ENCODE measurements at places on chromosomes 4 and X. TPM values are rescaled to one million over a fixed set of nuclear protein-coding genes. Genes with fewer than 3 reads are reported as not detected.

DNA sequence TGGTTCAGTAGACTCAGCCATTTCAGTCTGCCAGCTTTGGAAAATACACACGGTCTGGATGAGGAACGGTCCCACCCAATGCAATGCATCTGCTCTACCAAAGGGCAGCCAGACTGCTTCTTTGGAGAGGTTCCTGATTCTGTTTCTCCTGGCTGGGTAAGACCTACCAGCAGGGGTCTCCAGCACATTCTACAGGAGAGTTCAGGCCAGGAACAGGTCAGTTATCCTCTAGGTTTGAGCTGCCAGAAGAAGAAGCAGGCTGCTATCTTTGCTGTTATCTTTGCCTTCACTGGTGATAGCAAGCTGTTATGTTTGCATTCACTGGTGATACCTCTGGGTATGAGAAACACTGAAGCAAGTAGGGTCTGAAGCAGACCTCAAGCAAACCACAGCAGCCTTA lies 45.5 kb upstream of the PBDC1 start:
- no peak for DNase-seq

DNA sequence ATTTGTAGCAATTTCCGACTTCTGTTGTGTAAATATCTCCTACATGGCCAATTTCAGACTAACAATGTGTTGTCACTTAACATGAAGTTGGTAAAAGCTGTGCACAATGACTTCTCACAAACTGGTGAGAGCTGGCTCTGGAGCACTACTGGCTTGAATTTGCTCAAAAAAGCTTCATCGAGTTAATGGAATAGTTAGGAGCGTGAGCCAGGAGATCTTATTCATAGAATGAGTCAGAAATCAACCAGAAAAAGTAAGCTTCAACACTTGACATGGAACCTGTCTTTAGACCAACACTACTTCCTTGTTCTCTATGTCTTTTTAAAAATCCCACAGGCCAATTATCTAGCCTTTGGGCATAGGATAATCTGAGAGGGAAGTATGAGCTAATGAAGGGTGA lies 7.9 kb upstream of the CHRDL1 start:
- no peak for DNase-seq

DNA sequence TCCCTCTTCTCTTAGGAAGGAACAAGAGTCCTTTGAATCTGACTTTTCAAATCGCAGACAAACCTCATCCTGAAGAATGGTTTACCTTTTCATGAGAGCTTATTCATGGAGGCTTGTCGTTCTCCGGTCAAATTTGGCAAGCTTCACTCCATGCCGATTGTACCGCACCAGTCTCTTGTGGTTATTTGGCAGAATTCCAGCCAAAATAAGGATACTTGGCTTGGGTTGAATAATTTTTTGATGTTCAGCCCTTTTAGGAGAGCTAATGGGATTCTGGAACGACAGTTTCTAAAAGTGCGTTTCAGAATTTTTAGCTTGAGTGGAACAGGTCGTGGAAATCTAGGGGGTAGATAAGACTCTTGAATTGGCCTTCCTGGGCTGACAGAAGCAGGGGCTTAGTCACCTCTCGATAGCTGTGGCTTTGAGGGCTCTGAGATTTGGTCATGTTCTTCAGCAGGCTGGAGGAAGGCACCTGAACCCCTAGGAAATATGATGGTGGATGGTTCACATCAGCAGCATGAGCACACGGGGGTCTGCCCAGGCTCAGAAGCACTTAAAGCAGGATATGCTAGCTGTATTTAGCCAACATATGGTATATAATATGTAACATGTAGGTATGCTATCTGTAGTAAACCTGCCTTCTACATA lies 1.5 kb downstream of the KLHL2 start:
- no peak for DNase-seq

DNA sequence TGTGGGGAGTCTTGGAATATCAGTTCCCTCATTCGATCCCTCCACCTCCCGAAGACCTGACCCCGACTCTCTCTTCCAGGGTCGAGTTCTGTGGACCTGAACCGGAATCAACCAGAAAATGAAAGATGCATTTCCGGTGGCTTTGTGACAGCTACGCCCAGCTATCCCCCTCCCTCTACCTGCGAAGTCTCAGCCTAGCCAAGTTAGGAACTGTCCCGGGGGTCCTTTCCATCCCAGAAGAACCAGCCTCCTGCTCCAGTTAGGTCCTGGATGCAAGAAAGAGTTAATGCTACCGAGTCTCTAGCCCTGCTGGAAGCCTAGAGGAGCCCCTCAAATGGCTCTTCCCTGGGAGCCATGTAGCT lies 13.4 kb upstream of the ETDC start:
- no peak for DNase-seq

GRCh38 chr4:24006269-24006668 lies 116.4 kb upstream of the PPARGC1A start:
- DNase-seq: no peak

DNA sequence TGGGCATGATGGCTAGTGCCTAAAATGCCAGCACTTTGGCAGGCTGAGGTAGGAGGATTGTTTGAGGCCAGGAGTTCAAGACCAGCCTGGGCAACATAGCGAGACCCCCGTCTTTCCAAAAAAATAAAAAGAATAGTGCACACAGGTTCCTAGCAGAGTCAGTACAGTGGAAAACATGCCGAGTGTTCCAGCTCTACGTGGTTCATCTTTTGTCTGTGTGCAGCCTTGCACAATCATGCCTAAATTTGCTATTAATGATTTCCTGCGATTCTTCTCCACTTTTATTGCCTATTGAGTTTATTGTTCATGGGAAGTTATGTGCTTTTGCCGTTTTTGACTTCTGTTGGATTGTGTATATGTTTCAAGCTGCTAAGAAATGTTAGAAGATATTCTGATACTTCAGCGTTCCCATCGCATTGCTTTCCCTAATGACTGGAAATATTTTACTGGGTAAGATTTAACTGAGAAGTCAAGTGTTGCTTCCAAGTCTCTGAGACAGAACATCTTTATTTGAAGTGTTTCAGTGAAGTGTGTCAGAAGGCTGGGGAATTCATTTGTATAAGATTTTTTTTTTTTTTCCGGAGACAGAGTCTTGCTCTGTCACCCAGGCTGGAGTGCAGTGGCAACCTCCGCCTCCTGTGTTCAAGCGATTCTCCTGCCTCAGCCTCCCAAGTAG lies 11.3 kb downstream of the DOCK11 start:
- DNase-seq: no peak

DNA sequence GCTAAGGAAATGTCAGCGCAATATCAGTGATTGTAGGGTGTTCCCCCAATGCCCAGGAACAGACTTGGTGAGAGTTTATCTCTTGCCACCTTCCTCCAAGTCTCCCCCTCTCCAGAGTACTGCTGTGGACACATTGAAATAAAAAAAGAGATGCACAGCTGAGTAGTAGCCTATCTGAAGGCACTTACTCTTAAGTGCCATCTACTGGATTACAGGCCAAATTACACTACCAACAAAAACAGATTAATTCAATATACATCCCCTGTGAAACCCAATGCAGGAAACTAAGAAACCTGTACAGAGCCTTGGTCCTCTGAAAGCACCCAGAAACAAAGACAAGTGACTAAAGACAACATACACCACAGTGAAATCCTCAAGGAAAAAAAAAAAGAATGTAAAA lies 460.3 kb downstream of the ZIC3 start:
- DNase-seq: no peak

- no peak for DNase-seq
These were observed 121.2 kb upstream of the MID1 start for GRCh38 chrX:10741550-10741949.

DNA sequence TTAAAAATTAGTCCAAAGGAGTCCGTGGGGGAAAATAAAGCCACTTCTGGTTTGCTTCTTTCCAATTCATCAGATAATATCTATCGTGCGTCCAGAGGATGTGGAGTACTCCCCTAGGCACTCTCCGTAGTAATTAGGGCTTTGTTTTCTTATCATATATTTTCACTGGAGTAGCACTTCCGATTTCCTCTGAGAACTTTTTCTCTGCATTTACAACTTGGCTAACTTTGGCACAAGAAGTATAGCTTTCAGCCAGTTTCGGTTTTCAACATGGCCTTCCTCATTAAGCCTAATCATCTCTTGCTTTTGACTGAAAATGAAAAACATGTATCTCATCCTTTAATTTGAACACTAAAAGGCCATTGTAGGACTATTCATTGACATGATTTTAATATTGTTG lies 80.5 kb downstream of the CASP3 start:
- no peak for DNase-seq

DNA sequence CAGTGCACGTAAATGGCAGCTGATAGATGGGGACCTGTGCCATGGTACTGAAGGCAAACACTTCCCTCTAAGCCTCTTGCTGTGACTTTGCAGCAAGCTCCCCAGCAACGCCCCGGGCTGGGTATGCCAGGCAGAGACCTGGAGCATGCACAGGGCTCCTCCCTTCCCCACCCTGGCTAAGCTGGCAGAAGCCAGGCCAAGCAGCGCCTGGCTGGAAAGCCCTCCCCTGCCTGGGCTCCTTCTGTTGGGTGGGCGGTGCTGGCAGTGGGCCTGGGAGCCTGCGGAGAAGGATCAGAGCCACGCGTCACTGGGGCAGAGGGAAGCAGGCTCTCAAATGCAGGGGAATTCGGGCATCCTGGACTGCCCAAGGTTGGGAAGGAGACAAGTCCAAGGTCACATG lies 3.6 kb downstream of the ATP2B3 start:
- DNase-seq: no peak

- no peak for DNase-seq
These were observed 206.2 kb downstream of the PRDM5 start for GRCh38 chr4:120716346-120716745.

DNA sequence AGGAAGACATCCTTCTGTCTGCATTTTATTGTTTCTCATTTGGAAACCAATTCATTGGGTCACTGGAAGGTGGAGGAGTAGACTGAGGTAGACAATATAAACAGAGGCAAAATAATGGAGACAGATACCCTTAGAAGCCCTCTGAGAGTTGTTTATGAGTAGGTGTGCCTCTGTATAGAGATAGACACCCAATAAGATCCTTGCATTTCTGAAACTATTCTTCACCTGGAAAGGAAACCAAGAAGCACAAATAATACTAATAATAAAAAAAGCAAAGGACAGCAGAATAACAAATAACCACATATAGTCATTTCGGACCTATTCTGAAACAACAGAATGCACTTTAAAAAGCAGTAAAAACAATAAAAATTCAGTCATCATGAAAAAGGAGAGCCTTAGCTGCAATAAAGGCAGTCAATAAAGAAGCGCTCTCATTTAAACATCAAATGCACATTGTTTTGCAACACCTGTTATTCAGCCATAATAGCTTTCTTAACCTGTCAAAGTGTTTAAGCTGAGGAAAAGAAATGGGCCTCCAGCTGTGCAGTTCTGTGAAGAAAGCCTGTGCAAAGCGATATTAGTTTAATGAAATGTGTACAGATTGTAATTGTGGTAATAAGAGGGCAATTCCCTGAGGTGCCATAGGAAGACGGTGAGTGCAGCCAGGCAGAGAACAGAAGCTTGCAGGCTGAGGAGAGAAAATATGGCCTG lies 904.2 kb downstream of the STPG2 start:
- DNase-seq: no peak

- no peak for DNase-seq
These were observed 106.4 kb downstream of the ABLIM2 start for GRCh38 chr4:8052160-8052691.

DNA sequence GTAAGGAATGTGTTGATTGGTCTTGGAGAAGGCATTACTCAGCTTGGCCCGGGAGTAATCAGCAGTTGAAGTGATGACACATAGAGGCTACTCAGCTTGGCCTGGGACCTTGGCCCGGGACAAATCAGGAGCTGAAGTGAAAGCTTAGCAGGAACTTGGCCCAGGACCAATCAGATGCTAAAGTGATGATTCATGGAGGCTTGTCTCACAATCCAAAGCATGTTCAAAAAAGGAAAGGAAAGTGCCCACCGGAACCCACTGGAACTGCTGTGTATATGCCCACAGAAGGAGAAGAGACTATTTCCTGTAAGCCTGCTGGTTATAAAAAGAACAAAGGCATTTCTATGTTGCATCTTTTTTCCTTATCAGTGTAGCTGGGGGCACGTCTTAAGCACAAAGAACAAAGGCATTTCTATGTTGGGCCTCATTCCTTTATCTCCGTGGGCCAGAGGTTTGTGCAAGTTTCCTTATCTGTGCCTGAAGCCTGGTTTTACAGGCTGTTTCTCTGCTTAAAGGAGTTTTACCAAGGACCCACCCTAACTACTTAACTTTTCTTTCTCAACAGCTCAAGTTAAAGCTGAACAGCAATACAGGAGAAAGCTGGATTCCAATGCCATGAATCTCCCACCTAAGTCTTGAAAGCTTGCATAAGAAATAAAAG lies 1176.7 kb downstream of the NLGN4X start:
- DNase-seq: no peak

- no peak for DNase-seq
These were observed 410.5 kb downstream of the PPP3CA start for GRCh38 chr4:100936661-100937375.

- DNase-seq: no peak
These were observed 29.6 kb upstream of the ERVMER34-1 start for GRCh38 chr4:52780617-52781354.

- DNase-seq: no peak
These were observed 20.7 kb upstream of the ZNF185 start for GRCh38 chrX:152876931-152877840.

DNA sequence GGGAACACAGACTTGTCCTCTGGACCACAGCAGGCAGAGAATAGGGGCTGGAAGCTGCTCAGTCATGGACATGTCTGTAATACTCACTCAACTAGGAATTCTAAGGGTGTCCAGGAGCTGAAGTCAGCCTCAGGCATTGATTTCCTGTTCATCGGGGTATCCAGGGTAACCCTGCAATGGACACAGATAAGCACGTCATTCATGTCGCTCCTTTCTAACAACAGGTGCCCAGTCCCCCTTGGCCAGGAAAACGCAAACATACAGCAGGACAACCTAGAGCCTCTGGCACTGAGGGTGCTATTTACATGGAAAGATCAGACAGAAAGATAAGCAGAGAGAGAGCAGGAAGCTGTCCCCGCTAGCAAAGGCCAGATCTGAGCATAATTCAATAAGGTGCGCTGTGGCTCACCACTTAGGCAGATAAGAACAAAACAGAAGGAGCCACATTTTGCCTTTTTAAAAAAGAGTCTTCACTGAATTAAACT lies 21.3 kb downstream of the QDPR start:
- DNase-seq: no peak

- no peak for DNase-seq
These were observed at the start of gene SHROOM4 for GRCh38 chrX:50813843-50814661. TSS of gene SHROOM4 (minus strand) at chrX:50814194. CDS start at chrX:50814018, 176 bp downstream.

DNA sequence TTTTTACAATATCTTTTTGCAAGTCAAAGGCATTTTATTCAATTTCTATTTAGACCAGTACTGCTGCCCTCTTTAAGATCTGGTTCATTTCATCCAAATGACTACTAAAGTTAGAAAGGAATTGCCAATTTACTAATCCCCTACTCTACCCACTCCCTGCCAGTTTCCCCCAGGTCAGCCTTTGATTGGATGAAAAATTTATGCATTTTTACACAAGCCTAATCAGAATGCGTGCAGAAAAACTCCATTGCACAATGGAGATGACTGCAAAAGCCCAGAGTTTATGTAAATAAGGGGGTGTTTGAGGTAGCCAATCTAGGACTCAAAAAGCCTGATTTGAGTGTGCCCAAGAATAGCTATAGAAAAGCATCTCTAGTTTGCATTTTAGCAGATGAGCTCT lies 310.6 kb downstream of the PABPC4L start:
- DNase-seq: no peak

Gene DDX53
- total RNA-seq: not detected

Gene RAB40AL
- total RNA-seq: 0.44 TPM

Gene AMELX
- not detected for total RNA-seq

Gene NDST3
- not detected for total RNA-seq

Gene PDCL2
- total RNA-seq: not detected

Gene MAOB
- total RNA-seq: not detected

Gene TMPRSS11B
- not detected for total RNA-seq

Gene MEPE
- total RNA-seq: not detected

Gene GDPD2
- 0.33 TPM for total RNA-seq

Gene FGF5
- 1.3 TPM for total RNA-seq

Data from Panc1 (cell line).